Fibroblast of skin of right quadriceps (primary cell): ENCODE measurements at places on chromosomes 7 and 10.

DNA sequence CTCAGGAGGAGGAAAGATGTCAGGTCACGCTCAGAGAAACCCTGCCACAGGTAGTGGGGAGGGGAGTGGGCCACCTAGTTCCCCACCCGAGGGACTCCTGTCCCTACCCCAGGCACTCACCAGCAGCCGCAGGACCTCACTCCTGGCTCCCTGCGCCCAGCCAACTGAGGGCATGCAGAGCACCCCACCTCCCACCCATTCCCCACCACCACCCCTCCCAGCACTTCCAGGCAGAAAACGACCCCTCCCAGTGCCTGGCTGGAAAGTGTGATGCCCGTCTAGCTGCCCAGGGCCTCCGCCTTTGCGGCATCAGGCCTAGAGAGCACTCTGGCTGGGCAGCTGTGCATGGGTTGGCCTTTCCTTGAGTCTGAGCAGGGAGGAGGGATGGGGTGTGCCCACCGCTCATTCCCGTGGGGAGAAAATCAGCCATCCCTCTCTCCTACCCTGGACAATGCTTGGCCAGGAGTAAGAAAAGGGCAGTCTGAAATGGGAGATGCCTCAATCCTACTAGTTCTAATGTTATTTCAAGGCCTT is 1.3 kb downstream of the C10orf105 start:
- DNase-seq, result no peak

- peak; percentile 98 for DNase-seq
Measured at GRCh38 chr10:103678178-103678526, 177.2 kb downstream of the SH3PXD2A start.

- no peak for DNase-seq
Measured at GRCh38 chr7:159094023-159094740, 50.5 kb downstream of the VIPR2 start.

DNA sequence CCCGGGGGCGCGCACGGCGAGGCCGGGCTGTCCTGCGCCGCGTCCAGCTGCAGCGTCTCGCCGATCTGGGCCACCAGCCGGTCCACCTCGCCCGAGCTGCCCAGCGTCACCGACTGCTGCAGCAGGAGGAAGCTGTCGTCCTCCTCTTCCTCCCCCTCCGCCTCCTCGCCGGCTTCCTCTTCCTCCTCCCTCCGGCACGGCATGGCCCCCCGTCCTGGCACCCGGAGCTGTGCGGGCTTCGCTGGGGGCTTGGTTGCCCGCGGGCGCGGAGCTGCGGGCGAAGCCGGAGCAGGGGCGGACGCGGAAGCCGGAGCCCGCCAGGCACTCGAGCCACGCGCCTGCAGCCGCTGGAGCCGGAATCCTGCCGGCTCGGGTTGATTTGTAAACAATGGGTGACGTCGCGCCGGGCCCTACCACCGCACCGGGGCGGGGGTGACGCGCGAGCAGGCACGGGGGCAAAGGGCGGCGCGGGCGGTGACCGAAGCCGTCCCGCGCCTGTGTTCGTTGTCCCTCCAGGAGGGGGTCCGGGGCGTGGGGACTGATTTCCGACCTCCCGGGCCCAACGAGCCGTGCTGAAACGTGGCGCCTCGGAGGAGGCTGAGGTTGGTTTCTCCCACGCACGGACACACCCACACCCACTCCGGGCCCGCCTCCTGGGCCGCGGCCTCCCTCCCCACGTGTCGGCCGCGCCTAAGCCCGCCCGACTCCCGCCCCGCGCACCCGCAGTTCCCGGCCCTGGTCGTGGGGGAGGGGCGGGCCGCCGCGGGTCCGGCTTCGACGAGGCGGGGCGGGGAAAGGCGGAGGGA is at the start of gene FRAT2:
Gene FRAT2 (minus strand): TSS at position 360 of the 806 bp plus-strand sequence. CDS start 157 bp downstream, at position 203.
- peak; percentile 92 for DNase-seq

DNA sequence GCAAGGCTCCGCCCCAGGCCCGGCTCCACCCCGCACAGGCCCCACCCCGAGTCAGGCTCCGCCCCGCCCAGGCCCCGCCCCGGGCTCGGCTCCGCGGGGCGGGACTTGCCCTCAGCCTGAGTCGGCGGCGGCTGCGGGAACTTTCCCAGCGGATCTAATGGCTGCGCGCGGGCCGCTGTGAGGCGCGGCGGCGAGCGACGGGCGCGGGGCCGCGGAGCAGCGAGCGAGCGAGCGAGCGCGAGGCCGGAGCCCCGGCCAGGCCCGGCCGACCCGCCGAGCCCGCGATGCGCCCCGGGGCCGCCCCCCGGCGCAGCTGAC is at the start of gene INPP5A:
Gene INPP5A (plus strand): TSS at position 104 of the 318 bp plus-strand sequence. CDS start 310 bp downstream, outside the sequence.
- no peak for DNase-seq

GRCh38 chr10:31126593-31126992 is 94.9 kb upstream of the ZNF438 start:
- DNase-seq, result peak; percentile 34

DNA sequence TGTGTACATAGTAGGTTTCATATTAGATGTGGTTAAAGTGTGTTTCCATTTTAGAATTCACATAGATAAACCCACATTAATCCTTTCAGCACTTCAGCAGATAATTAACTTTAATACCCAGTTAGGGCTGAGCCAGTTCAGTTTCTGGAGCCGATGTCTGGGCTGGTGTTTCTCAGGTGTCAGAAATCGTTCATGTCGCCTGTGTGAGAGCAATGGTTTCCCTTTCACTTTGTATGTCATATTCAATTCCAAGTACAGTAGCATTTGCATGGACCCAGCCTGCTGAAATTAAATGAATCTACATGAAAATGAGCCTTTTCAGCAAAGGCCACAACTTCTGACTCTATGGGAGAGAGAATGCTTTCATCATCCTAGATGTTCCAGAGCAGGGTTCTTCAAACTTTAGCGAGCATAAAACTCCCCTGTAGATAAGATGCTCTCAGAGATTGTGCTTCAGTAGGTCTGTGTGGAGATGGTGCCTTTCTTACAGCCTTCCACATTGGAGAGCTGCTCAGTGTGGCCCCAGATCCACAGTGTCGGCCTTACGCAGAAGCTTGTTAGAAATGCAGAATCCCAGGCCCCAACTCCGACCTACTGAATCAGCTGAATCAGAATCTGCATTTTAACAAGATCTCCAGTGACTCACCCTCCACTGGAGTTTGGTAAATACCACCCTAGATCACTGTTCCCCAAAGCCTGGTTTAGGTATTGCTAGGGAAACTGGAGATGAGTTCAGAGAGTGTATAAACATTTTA is 19.6 kb downstream of the WIPF3 start:
- no peak for DNase-seq

GRCh38 chr10:22345301-22346095 is at the start of gene SPAG6:
SPAG6 (plus strand) TSS chr10:22345496; CDS start chr10:22345612, 116 bp downstream.
- no peak for DNase-seq

DNA sequence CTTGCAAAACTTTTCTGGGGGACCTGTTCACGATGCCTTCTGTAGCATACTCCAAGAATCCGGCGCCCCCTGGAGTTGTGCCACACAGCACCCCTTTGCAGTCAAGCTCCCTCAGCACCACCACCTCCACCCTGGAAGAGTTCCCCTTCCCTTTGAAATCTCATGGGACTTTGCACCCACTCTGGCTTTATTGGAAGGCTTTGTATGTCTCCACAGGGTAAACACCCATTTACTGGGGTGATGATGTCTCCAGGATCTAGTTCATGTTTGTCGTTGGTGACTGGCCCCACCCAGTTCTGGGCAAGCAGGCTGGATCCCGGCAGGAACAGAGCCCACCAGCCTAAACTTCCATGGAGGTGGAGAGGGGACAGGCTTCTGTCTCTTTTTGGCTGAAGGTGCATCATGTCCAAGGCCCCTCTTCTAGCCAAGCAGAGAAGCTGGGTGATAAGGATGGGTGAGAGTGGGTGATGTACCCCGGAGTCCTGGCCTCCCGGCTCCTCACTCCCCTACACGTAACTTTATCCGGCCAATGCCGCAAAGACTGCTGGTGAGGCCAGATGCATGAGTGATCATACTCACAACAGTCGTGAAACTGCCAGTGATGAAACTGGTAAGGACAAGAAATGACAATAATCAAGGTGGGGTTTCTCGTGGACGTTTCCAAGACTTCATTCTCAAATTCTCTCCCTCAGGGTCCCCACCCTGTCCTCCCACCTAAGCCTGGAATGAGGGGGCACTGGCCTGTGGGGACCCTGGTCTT is 695 bp upstream of the CLDN4 start:
- no peak for DNase-seq

- DNase-seq, result peak; percentile 88
Measured at GRCh38 chr10:10830293-10830986, 187.2 kb upstream of the CELF2 start.

DNA sequence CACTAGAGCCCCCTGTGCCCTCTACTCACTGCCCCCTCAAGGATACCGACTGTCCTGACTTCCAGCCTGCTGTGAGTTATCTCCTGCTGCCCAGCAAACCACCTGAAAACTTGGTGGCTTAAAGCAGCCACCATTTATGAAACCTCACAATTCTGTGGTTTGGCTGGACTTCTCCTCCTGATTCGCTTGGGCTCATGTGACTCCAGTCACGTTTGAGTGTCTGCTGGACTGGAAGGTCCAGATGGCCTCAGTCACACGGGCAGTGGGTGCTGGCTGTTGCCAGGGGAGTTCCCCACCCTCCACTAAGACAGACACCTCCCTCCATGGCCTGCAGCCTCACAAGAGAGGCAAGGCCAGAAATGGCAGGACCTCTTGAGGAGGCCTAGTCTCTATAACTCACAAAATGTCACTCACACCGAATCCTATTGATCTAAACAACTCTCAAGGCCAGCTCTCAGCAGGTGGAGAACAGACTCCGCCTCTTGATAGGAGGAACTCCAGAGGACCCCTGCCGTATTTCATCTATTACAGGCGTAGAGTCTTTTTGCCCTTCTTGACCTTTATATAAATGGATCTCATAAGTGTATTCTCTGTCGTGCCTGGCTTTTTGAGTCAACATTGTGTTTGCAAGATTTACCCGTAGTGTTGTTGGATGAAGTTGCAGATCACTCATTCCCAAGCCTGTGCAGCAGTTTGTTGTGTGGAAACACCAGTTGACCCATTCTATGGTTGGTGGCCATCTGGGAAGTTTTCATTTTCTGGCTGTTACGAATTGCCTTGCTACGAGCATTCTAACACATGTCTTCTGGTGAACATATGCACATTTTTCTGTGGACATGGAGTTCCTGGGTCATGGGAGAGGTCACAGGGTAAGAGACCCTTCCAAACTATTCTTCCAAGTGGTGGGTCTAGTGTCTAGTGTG is 48.3 kb downstream of the ZMIZ1 start:
- no peak for DNase-seq

- no peak for DNase-seq
Measured at GRCh38 chr10:14409856-14410458, 79.2 kb upstream of the FRMD4A start.

GRCh38 chr7:134450294-134451000 is 8.5 kb downstream of the AKR1B1 start:
- no peak for DNase-seq

DNA sequence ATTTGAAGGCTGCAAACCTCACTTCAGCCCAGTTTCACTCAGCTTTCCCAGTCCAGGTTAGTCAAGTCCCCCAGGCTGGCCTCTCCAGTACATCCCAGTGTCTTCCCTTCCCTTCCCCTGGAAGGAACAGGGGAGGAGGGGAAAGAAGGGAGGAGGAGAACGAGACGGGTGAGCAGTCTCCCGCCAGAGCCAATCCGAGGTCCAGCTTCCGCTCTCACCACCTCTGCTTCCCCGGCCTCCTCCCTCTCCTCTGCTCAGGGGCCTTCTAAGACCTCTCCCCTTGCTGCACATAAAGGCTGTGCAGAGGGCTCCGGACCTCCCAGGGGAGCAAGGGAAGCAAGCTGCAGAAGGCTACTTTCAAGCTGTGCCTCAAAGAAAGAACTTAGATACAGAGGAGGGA is 4.1 kb downstream of the ATG9B start:
- no peak for DNase-seq

DNA sequence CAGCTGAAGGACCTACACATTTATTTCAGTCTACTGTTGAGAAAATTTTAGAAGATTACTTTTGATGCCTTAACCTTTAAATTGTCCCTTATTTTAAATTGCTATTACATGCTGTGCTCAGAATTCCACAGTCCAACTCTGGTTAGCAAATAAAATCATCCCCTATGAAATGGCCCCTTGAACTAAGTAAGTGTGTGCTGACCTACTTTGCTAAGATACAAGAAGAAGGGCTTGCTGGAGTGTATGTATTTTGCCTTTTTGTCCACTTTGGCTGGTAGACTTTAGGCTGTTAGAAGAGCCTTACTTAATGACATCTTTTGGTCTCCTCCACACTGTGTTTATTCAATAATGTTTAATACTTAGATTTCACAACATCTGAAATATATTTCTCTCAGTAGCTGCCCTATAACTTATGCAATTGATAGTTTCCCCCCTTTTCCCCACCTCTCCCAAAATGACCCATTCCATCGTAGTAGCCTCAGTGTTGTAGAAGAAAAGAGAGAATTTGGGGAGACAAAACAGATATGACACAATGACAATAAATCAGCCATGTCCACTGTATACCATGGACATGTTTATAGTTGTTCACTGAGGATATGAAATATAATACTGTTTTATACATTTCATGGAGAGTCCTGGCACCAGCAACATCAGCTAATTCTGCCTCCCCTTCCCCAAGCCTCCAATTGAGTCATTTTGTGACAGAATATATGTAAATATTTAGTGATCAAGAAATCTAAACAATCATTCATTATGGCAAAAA is 107.8 kb upstream of the ASAH2 start:
- no peak for DNase-seq

- DNase-seq, result peak; percentile 18
Measured at GRCh38 chr7:130096243-130096827, 26.0 kb downstream of the KLHDC10 start.

GRCh38 chr10:6047847-6048246 is 14.3 kb downstream of the IL2RA start:
- no peak for DNase-seq

- no peak for DNase-seq
Measured at GRCh38 chr10:122658356-122659049, 41.1 kb downstream of the C10orf120 start.

DNA sequence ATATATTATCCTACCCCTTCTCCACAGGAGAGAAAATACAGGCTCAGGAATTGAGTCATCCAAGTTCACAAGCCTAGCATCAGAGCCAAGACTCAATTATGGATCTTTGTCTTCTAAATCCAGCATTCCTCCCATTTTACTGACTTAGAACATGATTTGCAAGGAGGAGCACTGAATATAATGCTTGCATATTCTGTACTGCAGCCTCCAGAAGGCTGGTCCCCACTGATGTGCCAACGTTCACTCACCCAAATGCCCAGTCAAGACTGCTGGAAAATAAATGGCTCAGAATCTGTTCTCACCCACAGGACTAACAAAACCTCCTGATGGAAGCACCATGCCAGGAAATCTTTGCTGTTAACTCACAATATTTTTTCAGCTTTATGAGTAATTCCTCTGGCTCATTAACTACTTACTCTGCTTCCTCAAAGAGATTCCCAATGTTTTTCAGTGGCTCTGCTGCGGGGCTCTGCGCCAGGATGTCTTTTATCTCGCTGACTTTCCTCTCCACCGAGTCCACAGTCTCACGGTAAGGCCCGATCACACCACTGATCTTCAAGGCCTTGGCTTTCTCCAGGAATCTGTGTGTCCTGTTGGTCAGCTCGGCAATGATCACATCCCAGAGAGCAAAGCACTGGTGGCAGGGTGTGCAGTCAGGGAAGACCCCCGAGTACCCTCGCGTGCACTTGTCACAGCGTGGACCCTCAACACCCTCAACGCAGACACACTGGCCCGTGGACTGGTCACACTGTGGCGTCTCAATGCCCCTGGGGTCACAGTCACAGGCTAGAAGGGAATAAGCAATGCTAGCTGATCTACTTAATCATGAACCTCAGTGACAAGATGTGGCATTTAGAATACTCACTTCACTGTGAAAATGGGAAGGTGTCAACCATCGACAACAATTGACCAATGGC is 48.8 kb downstream of the DLD start:
- peak; percentile 87 for DNase-seq

- DNase-seq, result peak; percentile 88
Measured at GRCh38 chr10:30637881-30638467, 8.4 kb upstream of the LYZL2 start.
